ENCODE measurements at places on chromosomes 7 and 10.

GRCh38 chr10:110273474-110273873, 31.2 kb downstream of the SMNDC1 start:
- no peak for DNase-seq

DNA sequence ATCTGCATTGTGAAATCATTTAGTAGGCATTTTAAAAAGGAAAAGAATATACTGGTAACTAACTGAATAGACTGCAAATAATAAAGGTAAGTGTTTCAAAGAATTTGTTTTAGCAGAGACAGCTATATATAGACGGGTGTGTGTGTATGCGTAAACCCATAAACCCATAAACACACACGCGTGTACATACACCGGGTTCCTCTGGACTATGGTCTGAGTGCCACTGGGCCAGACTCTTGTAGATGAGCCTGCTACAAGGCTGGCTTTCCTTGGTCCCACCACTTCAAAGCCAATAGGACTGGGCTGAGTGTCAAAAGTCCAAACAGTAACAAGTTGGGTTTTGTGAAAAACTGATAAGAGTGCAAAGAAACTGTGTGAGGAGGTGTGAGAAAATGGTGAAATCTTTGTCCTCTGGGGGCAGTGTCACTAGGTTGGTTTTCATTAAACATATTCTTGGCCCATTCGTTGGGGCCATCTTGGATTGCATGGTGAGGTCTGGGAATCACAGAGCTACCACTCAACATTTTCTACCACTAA, 39.8 kb downstream of the GNA12 start:
- no peak for DNase-seq

- DNase-seq: no peak
These were observed 248.0 kb upstream of the NPY start for GRCh38 chr7:24036033-24036412.

DNA sequence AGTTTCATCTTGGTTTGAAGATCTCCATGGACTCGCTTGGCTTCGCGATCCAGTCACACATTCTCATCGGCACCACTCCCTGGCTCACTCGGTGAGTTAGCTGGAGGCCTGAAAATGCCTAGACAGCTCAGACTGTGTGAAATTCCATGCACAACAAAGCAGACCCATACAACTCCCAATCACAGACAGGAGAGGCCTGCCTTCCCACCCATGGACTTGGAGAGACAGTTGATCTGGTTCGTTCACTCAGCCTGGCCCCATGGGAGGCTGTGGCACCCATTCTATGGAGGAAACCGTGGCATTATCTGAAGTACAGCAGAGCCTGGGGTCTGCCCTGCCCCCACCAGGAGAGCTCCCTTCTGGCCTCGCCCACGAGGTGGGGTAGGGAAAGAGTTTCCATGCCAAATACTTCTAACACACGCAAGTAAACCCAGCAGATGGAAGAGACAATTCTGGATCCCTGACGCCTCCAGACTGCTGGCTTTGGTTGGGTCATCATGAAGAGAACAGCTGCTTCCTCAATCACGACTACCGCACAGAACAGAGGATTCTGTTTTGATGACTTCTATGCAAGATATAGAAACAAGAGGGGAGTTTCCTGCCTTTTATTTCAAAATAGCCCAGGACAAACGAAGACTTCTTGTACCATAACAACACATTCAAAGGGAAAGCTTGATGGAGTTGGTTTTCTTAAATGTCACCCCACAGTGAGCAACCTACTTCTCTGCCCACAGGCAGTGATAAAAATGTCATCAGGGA, 15.9 kb downstream of the FAM53B start:
- no peak for DNase-seq

GRCh38 chr7:19463581-19463980, 245.3 kb downstream of the POLR1F start:
- no peak for DNase-seq

- DNase-seq: no peak
These were observed 706.8 kb upstream of the LRRTM3 start for GRCh38 chr10:66218981-66219587.

DNA sequence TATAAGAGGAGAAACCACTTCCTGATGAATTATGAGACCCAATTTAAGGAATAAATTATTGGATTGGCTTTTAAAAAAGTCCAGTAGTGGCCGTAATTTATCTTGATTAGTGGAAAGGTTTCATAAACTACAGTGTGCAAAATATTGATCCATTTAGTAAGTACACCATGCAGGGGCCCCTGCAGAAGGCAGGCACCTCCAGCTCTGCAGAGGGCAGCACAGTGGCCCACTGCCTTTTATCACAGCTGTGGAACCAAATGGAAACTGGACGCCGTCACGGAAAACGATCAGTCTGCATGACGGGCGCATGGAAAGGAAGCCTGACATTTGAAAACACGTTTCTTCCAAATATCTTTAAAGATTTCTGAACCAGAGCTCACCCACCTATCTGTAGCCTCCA, 204.0 kb downstream of the DPP6 start:
- no peak for DNase-seq

DNA sequence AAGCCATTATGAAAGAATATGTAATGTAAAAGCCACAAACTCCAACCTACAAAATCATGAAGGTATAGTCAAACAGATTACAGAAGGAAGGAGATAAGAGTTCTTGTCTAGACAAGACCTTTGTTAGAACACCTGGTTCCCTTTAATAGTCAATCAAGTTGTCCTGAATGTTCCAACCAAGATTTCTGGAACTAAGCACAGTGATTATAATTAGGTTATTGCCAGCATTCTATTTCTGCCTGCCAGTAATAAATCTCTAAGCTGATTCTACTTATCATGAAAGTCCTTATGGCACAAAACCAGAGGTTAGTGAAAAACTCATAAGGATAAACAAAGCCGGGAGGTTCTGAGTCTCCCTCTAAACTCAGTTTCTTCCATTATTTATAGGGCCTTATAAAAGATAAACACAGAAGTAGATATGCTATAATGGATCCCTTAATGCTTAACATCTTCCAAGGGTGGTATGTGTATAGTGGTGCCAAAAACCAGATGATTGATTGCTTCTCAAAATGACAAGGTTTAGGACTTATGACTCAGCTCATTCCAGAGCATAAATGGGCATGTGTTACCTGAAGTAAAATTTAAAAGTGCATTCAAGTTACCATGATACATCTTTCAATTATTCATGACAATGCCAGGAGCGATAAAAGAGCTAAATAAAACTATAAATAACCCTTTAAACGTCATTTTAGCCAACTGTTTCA, 237.2 kb downstream of the CSTF2T start:
- no peak for DNase-seq

DNA sequence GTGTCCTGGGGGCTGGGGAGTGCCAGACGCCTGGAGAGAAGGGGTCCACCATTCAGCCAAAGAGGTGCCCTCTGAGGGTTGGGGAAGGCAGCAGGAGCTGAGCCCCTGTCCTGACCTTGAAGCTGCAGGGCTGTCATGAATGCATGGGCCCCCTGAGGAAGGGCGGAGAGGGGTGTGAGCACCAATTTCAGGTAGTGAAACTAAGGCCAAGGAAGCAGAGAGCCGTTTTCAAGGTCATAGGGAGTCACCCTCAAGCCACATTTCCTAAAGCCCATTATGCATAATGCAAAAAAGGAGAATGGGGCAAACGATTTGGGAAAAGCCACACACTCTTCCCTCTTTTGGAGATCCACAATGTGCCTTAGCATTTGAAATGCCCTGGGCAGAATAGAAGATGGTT, 37.2 kb downstream of the FIGNL1 start:
- no peak for DNase-seq

DNA sequence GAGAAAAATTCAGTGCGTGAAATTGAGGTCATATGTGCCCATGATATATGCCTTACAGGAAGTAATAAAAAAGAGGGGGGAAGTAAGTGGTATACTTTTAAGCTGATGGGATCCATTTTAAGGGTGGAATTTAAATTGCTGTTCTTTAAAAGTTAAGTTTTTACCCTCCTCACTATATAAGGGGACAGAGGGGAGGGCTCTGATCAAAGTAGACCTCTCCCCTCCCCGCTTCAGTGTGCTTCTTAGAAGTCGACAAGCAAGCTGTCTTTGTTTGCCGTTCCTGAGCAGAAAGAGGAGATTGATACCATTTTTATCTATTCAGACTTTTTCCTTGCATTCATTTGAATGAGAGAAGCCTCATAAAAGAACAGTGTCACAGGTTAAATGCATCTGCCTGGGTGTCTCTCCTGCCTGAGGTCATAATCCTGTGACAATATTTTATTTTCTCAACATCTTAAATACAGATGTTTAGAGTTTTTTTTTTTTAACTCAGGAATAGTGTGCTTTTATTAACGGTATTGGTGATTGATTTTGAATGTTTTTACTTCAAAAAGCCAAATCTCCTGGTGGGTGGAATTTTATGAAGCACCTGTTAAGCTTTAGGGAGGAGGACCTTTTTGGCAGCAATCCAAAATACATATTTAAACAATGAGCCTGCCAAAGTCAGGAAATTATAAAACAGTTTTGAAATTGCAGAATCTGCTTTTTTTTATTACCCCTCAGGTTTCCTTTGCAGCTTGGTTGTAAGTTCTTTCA, 141.7 kb downstream of the KAT6B start:
- DNase-seq: peak; percentile 33

GRCh38 chr10:95783741-95784140, 27.8 kb downstream of the ENTPD1 start:
- no peak for DNase-seq
